ENCODE measurements at places on chromosomes 7 and 10.

DNA sequence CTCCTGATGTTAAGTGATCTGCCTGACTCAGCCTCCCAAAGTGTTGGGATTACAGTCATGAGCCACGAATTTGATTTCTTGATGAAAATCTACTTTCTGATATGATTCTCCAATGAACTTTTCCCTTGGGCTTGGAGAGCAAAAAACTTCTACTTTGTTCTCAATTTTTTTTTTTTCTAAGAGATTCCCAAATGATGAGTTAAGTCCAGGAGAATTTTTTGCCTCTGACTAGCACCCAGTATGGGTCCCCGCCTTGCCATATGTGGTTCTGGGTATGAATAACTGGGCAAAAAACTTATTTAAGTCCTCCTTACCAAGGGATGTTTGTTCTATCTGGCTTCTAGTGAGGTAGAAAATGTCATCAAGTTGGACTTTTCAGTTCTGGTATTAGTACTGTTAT, 147.9 kb upstream of the LYZL1 start:
- DNase-seq, result no peak

DNA sequence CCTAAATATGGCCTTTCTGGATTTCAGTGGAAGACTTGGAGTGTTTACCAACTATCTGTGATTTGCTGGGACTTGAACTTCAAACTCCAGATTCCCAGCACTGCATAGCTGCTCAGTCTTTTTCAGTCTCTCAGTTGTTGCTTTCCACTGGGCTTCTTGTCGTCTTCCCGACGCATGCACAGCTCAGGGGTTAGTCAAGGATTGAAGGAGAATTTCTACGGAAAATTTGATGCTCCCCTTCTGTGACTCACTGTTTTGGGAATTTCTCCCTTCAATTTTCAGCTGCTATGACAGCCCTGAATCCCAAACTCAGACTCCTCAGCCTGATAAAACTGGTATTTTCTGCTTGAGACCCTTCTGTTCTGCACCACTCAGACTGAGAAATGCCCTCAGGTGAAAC, 91.7 kb downstream of the CYP26A1 start:
- DNase-seq, result no peak

DNA sequence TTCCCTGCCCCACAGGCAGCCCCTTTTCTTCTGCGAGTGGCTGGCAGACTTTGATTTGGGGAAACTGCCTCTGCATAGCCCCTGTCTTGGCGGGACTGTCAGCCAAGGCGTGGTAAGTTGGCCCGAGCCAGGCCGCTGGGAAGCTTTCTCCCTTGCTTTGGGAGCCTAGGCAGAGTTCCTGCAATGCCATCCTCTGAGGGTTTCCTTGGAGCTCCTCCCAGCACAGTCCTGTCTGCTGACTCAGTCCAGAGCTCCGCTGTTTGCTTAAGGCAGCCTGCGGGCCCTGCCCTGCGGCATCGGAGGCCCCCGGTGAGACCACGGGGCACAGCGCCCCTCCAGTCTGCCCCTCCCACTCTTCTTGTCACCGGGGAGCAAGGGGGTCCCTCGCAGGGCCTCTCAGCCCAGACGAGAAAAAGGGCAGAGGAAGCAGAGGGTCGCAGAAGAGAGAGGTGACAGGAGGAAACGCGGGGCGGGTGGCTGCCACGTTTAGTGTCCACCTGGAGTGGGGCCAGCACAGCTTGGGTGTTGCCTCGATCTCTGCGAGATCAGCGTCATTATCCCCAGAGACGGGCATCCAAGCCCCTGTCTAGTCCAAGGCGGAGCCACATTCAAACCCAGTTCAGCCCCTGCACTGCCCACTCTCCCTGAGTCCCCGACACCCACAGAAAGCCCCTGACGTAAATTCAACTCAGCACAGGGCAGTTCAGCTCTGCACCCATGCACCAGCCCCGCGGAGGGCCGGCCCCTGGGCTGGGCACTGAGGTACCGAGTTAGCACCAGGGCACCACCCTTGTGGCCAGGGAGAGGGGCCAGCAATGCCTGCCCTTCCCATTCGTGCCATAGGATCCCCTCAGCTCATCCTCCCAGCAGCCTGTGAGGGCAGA, 59.0 kb upstream of the CHST15 start:
- no peak for DNase-seq

DNA sequence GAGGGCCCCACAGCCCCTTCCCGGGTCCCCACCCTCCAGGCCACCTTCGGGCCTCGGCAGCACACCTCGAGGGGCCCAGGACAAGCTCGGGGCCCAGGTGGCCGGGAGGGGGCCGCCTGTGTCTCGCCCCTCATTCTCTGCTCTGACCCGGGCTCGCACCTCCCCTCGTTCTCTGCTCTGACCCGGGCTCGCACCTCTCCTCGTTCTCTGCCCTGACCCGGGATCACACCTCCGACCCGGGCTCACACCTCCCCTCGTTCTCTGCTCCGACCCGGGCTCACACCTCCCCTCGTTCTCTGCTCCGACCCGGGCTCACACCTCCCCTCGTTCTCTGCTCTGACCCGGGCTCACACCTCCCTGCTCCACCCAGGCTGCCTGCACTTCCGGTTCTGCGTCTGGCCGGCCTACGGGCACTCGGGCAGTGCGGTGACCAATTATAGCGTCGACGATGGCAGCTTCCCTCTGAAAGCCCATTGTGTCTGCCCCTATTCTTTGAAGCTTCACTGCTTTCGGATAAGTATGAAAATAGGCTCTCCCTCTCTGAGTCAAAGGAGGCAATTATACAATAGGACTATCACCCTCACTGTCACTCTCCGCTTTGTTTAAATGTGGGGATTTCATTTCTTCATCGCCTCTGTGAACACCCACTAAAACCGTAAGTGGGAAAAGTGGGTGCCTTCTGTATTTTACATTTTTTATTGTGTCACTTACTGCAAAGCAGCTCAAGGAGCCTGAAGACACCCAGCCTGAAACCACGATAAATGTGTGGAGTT, 457.4 kb downstream of the DNAJB6 start:
- no peak for DNase-seq

- no peak for DNase-seq
Observed at GRCh38 chr10:63267414-63268148, 134.5 kb downstream of the NRBF2 start.

DNA sequence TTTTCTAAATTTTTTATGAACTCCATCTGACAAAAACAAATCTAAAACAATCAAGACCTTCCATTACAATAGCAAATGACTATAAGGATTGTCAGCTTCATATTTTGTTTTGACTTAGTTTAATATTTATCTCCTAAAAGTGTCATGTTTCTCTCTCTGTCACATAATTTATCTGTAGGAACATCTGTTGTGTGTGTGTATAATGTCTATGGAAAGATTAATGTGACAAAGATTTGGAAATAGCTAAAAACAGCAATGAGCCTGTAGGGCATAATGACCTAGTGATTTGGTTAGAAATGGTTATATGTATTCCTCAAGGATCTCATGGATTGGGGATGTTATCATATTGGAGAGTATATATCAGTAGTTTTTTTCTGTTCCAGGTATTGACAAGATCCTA, 69.6 kb upstream of the MDFIC start:
- DNase-seq, result no peak

- no peak for DNase-seq
Observed at GRCh38 chr7:26626156-26626555, 238.2 kb downstream of the SKAP2 start.

DNA sequence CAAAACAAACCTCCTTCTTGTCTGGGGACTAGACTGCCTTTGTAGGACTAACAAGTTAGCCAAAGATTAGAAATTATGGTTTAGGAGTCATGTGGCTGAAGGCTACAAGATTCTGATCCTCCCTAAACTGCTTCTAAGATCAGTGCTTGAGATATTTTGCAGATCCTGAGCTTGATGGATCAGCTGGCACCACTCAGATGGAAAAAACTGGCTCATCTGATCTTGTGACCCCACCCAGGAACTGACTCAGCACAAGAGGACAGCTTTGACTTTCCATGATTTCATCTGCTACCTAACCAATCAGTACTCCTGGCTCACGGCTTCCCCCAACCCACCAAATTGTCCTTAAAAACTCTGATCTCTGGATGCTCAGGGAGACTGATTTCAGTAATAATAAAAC, 271.5 kb upstream of the TAC1 start:
- no peak for DNase-seq

DNA sequence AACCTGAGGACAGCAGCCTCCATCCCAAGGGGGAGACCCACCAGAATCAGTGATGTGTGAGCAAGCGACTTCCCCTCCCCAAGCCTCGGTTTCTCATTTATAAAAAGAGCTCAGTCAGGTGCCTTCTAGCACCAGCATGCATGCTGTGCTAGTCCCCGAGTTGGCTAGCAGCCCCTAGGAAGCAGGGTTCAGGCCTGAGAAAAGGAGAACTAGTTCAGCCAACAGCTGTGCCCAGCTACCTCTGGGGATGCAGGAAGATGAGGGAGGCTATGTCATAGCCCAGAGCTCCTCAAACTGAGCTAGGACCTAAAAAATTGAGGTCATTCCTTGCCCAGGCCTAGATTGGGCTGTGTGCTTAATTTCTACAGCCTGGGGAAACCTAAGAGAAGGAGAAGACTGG, 13.7 kb downstream of the DRGX start:
- DNase-seq, result no peak

GRCh38 chr7:25552998-25553397, 324.7 kb upstream of the NPVF start:
- no peak for DNase-seq

- DNase-seq, result no peak
Observed at GRCh38 chr7:272631-273030, 17.3 kb upstream of the FOXL3 start.

DNA sequence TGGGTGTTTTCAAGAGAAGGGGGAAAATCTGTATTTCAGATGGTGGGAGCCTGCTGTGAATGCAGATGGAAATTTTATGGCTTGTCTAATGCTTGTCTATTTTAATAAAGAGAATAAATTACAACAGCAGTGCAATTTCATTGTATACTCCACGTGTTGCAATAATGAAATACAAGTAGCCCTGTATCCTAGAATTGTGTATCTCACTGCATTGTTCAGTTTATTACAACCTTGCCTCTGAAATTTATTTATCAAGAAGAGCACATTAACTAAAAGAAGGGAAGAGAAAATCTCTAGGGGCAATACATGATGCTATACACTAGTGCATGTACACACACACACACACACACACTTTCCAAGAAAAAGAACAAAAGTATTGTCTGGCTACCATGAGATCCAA, 21.8 kb downstream of the ANK3 start:
- DNase-seq, result no peak

DNA sequence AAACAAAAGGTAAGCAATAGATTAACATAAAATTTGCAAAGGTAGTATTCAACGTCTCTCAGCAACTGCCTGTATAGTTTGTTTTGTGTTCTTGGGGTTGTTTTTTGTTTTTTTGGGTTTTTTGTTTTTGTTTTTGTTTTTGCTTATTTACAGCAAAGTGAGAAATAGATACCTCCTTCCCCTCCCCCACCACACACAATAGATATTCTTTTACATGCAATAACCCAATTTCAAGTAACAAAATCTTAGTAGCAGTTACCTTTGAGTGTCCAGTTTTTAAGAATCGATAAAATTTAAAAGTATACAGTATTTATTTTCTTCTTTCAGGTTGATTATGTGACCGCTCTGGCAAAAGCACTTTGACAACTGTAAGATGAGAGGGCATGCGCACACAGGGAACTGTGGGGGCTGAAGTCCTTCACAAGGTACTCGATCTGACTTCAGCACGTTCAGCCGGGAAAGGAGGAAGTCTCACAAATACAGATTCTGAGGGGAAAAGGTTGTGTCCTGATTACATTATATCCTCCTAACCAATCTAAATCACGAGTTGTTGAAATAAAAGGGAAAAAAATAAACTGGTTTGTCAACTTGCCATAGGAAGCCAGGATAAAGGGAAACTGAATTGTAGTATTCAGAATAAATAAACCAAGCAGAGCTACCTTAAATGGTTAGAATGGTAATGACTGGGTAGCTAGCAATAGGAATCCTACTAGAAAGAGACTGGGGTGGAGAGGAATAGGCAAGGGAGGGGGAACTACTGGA, 47.8 kb downstream of the CPEB3 start:
- DNase-seq, result no peak

- no peak for DNase-seq
Observed at GRCh38 chr10:118210276-118210675, 131.8 kb downstream of the FAM204A start.

- DNase-seq, result no peak
Observed at GRCh38 chr10:122450353-122450990, 4.0 kb upstream of the ARMS2 start.

DNA sequence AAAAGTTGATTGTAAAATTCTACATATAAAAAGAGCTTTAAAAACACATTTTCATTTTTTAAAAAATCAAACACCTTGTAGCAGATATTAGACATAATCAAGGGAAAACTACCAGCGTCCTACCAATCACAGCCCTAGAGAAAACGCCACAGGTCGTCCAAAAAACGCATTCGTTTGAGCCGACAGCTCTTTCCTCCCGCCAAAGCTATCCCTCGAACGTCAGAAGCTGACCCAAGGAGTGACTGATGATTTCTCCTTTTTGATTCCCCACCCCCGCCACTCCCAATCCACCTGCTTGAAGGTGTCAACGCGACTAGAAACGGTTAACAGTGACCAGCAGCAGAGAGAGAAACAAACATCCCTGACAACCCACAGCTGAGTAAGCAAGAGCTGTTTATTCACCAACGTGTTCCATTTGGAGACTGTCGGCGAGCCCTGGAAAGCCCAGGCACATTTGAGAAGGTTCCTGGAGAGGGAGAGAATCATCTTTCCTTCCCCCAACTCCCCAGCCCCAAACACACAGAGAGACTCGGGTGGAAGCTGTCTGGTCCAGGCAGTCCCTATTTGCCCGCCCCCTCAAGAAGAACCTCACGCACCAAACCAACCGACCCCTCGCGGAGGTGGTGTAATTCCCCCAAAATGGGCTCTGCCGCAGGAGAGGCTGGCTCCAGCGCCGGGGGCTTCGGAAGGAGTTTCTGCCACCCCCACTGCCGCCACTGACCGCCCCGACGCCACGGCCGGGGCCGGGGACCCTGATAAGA, 622 bp downstream of the CPEB3 start:
- DNase-seq, result peak; percentile 20

- DNase-seq, result no peak
Observed at GRCh38 chr10:78806681-78807221, 262.0 kb upstream of the ZMIZ1 start.

DNA sequence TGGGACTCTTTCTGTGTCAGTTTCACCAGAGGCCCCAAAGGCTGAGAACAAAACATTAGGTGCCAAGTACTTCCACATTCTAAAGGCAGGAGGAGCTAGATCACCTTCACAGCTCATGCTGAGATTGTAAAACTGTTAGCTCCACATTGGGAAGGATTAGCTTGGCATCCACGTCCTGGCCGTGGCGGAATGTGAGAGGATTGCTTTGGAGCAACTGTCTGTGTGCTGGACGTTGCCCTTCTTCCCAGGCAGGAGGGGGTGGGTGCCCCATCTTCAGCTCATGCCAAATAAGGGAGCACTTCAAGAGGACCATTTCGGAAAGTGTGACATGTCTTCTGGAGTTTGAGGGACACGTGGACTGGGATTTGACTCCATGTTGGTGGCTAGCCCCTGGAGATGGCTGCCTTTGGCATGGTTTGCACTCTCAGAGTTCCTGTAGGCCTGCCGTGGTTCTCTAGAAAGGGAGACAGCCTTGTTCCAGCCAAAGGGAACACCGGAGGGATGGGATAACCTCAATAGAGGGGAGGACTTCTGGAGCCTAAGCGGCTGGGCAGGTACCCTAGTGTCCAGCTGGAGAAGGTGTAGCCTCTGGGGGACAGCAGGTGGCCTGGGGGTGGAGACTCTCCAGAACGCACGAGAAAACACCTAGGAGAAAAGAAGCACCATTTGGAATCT, 19.9 kb upstream of the FMC1 start:
- no peak for DNase-seq
